LNCaP clone FGC (cell line): ENCODE measurements at places on chromosomes 1 and 21.

GRCh38 chr1:17315542-17316130 lies 7.6 kb downstream of the PADI4 start:
- DNase-seq: no peak

DNA sequence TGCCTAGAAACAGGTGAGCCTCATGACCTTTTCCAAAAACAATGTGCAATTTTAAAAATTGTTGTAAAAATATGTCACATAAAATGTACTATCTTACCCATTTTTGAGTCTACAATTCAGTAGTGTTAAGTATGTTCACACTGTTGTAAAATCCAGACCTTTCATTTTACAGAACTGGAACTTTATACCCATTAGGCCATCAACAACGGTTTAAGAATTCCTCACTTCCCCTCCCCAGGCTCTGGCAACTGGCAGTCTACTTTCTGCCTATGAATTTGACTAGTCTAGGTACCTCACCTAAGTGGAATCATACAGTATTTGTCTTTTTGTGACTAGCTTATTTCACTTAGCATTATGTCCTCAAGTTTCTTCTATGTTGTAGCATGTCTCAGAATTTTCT lies 8.6 kb downstream of the CTSE start:
- DNase-seq: no peak

- DNase-seq: no peak
Observed at GRCh38 chr1:93577536-93578432, 103.9 kb downstream of the BCAR3 start.

- DNase-seq: no peak
Observed at GRCh38 chr1:205064301-205064700, 20.0 kb downstream of the TMEM81 start.

DNA sequence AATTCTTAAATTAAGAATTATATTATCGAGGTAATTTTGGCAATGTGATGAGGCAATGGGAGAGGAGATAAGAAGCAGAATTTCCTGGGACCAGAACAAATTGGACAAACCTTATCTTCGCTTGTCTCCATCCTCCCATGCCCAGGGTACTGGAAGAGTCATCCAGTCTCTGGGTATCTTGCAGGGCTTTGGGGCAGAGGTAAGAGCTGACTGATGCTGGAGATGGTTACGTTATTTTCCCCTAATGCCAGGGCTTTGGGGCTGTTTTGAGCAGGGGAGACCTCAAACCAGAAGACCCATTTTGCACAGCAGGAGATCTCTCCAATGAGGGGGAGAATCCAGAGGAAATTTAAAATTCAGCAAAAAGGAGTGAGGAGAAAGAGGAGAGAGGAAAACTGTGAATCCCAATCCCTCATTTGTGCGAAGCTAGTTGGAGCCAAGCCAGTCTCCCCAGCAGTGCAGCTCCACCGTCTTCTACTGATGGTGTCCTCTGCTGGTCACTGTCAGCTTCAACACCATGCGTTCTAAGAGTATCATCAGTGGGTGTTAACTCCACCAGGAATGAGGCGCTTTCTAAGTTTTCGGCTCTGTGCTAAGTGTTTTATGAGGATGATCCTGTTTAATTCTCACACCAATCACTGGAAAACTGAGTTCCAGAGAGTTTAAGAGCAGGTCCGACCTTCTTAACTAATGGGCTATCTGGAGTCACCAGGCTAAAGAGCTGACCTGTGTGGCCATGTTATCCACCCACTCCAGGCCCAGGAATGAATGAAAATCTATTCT lies 86.8 kb upstream of the CD34 start:
- peak; percentile 46 for DNase-seq

- no peak for DNase-seq
Observed at GRCh38 chr1:152646656-152647055, 16.5 kb upstream of the LCE2D start.

DNA sequence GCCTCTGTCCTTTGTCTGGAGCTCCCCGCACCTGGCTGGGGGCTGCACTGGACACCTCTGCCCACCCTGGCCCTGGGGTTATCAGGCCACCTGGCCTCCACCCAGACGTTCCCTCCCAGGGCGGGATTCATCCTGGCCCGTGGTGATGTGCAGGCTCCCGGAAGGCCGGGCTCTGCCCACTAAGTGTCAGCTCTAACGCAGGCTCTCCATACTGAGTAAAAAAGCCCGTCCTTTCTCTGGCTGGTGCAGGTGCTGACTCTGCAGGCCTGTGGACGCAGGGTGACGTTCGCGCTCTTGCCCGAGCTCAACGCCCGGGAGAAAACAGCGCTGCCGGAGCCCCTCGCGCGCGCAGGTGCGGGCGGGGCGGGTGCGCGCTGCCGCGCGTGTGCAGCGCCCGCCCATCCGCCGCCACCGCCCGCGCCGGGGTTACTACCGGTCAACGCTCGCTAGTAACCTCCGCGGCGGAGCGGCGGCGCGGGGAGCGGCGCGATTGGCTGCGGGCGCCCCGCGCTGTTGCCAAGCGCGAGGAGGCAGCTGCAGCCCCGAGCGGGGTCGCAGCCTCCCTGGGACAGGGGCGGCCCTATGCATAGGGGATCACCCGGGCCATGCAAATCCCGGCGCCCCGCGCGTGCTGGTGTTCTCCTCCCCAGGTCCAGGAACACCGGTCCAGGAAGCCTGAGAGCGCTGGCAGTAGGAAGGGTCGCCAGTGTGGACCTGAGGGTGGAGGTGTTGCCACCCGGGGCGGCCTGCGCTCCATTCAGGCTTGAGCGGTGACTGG lies 15.7 kb downstream of the ABCG1 start:
- no peak for DNase-seq

GRCh38 chr1:14825396-14825795 lies 226.9 kb downstream of the KAZN start:
- no peak for DNase-seq

DNA sequence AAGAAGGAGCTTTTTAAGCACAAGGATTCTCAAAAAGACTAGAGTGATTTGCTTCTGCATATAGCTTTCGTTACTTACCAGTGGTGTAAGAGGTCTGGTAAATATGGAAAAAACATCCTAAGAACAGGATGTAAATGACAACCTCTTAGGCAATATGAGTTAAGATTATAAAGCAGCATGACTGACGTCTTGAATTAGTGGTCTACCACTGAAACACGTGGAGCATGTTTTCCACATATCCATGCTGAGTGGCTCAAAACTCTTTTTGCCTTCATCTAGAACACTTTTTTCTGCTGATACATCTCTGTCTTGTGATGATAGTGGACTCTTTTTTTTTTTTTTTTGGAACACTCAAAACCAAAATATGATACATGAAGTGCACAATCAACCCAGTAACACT lies 44.6 kb downstream of the RCAN1 start:
- DNase-seq: no peak

DNA sequence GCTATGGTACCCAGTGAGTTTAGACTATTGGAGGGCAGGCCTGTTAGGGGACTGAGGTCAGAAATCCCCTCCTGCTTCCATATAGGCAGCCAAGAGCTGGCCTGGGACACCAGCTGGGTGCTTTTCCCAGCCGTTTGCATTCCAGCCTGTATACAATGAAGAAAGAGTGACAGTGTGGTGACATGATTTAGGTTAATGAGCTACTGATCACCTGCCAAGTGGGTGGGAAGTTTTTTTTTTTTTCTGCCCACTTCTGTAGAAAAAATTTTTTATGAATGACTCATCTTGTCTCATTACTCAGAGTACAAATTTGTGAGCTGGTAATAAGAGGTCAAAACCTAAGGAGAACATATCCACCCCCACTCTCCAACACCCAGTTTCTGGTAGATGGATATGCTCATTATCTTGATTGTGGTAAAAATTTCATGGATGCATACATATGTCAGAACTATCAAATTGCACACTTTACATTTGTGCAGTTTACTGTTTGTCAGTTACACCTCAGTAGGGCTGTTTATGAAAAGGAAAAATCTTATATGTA lies 16.4 kb upstream of the CGN start:
- DNase-seq: no peak

DNA sequence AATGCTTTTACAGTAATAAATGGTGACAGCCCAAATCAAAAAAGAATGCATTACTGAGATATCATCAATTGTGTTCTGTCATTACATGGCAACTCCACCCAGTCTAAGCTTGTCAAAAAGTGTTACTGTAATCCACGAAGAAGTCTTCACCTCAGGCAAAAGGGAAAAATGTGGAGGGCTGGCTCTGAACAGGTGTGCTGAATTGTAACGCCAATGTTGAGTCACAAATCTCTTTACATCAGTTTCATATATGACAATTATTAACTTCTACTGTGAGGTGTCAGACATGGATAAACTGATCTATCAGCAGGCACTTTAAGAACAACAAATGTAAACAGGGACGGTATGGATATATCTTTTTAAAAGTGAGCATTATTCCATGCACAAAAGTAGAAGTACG lies 98.5 kb upstream of the DMRTA2 start:
- no peak for DNase-seq

GRCh38 chr1:11893907-11894251 lies 32.3 kb downstream of the KIAA2013 start:
- no peak for DNase-seq
